AG08396 (cell line): ENCODE measurements at places on chromosomes 6 and 20.

- no peak for DNase-seq
These were observed 544.1 kb upstream of the FLRT3 start for GRCh38 chr20:14881518-14881917.

GRCh38 chr20:17678295-17678694, 3.7 kb downstream of the RRBP1 start:
- DNase-seq, result no peak

GRCh38 chr20:10584371-10584770, 89.4 kb downstream of the JAG1 start:
- no peak for DNase-seq

- no peak for DNase-seq
These were observed 48.7 kb downstream of the TSHZ2 start for GRCh38 chr20:53020834-53021233.

DNA sequence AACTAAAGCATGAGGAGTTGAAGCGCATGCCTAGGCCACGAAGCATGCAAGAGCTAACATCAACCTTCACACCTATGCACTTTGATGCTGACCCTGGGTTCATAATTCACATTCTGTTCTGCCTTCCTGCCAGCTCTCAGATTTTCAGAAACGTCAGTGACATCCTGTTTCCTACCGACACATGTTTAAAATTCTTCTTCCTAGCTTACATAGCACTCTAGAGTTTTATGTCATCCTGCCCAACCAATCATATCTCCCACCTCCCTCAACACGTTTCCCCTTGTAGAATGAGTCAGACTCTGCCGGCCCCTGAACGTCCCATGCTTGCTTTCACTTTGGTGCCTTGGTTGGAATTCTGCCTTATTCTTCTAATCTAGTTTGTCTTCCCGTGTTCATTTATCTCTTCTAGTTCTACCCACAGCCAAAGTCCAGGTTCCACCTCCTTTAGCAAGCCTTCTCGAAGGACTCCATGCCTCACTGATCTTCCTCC, 97.2 kb upstream of the MAP7 start:
- DNase-seq, result peak; percentile 83

DNA sequence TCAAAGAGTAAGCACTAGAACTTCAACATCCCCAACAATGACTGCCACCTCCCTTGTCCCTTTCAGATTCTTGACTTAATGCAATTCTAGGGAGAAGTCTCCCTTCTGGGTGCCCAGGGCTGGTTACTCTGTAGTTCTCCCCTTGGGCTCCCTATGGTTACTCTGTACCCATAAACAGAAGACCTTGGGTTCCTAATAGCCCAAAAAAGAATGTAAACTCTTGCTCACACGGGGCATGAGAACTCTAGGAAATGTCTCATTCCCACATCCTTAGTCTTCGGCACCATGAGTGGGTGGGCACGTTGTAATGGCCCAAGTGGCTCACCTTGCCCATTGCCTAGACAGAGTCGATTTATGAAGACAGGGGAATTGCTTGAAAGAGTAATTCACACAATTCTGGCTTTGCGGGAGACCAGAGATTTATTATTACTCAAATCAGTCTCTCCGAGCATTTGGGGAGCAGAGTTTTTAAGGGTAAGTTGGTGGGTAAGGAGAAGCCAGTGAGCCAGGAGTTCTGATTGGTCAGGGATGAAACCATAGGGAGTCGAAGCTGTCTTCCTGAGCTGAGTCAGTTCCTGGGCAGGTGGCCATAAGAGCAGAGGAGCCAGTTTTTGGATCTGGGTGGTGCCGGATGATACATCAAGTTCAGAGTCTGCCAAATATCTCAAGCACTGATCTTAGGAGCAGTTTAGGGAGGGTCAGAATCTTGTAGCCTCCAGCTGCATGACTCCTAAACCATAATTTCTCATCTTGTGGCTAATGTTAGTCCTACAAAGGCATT, 61.2 kb upstream of the SIRPG start:
- DNase-seq, result peak; percentile 22

GRCh38 chr20:46638134-46638897, 12.9 kb downstream of the SLC13A3 start:
- DNase-seq, result no peak

DNA sequence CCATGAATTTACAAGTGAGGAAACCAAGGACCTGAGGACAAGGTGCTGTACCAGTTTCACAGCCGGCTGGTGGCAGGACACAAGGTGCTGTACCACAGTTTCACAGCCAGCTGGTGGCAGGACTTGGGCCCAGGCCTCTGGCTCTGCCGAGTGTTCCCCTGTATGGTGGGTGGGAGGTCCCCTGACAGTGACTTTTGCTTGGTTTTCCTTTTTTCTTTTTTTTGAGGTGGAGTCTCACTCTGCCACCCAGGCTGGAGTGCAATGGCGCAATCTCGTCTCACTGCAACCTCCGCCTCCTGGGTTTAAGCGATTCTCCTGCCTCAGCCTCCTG, 212.4 kb downstream of the LY86 start:
- DNase-seq, result no peak

- no peak for DNase-seq
These were observed 60.1 kb downstream of the QKI start for GRCh38 chr6:163474581-163474980.

GRCh38 chr6:74519163-74519562, 686.7 kb downstream of the COL12A1 start:
- DNase-seq, result peak; percentile 16

DNA sequence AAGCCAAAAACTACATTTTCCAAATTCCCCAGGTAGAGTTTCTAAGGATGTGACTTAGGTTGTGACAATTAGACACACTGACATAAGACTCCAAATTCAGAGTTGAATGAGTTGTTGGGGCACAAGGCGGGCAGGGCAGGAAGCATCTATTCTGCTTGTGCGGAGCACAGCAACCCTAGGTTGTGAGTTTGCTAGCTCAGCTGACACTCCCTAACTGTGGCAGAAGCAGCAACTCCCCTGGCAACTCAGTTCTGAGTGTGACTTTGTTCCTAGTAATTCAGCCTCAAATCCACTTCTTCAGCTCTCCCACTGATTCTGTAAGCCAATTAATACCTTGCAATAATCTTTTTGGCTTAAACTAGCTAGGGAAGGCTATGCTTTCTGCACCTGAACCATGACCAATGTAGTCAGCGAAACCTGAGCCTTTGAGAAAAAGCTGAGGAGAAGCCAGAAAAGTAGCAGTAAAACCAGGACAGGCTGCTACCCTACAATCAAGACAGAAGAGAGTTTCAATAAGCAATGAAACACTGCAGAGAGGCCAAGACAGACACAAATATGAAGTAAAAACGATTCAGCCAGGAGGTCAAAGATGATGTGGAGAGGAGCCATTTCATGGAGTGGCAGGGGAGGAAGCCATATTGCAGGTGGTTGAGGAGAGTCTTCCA, 30.0 kb upstream of the PAQR8 start:
- no peak for DNase-seq

DNA sequence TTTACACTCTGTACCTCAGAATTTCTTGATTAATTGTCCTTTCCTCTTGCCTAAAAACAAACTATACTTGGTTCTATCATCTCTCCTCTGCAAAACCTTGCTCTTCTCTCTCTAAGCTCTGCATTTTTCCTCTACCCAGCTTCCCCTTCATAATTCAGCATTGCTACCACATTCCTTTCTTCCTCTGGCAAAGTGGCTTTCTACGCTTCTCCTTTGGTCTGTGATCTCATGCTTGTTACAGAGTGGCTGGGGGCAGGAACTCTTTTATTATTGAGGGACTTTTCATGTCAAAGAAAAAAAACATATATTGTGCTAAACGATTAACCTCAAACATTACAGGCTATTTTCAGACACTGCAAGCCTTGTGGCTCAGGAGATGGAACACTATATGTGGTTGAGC, 333.3 kb upstream of the KCNQ5 start:
- DNase-seq, result no peak

DNA sequence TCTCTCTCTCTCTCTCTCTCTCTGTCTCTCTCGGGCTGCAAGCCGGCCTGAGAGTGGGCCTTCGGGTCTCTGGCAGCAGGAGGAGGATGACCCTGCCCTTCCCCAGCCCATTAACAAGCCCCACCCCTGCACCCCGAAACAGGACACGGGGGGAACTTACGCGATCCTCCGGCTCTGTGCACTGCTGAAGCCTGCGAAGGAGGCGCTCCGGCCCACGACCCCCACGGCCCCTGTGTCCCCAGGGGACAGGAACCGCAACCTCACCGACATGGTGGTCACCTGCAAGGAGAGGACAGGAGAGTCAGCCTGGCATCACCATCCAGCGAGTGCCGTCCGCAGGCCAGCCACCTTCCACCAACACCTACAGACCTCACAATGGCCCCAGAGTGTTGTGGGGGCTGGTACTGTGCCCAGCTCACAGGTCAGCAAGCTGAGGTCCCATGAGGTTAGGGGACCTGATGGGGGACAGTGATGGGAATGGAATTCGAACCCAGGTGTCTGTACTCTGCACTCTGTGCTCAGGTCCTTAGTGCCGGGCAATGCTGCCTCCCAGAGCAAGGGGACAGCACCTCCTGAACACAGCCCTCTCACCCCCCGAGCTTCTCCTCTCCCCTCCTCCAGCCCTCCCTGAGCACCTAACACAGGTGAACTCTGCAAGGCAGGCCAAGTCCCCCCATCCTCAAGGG, 60.6 kb downstream of the RIPOR3 start:
- no peak for DNase-seq
